Urothelium cell line (cell line): ENCODE measurements at places on chromosomes 11 and 22.

DNA sequence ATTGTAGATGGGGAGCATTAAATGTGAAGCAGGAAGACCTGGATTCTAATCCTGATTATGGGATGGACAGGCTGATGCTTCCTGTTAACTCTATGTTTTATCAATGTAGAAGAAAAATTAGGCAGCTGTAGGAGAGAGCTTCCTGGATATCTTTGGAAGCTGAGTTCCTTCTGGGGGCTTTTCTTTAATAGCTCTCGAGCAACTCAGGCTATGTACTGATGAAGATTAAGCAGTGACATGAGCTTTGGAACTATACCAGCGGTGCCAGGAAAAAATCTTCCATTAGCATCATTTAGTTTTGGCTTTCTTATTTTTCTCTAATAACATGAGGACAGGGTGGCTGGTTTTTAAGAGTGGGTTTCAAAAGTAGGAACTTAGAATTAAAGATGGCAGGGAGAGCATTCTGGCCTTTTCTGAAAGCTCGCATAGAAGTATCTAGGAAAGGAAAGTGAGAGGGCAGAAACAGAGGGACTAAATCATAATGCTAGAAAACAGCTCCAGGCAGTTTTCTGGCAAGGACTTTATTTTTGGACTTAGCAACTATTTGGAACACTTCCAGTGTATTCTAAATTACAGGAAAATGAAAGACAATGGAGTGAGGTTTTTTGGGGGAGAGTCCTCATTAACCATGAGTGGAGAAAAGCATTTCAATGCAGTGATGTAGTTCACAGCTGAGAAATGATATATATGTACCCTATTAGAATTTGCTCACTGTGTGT lies 69.2 kb upstream of the RRM1 start:
- DNase-seq = no peak

DNA sequence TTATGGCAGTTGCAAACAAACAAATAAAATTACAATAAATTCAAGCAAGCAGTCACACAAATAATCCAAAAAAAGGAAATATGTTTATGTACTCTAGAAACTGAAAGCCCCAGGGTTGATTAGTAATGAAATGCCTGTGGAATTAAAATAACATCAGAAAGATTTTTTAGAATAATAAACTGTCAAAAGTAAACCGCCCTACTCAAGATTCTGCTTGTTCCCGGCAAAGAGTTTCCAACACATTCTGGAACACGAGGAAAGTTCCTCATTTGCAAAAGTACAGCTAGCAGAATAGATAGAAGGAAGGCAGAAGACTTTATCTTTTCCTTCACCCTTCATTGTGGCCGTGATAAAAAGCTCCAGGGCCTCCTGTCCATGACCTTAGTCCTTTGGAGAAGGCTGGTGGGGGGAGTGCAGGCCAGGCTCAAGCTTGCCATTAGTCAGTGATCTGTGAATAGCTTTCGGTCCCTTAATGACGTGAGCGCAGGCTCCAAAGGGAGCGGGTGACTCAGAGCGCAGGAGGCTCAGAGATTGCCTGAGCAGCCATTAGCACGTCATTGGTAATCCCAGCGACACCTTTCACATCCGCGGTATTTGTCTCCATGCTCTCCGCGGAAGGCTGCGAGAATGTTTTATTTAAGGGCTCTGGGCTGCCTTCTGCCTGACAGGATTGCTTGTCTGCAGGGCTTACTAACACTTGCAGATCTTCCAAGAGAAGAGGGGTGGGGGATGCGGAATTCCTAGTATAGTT lies 458.3 kb downstream of the METTL15 start:
- peak; percentile 75 for DNase-seq

DNA sequence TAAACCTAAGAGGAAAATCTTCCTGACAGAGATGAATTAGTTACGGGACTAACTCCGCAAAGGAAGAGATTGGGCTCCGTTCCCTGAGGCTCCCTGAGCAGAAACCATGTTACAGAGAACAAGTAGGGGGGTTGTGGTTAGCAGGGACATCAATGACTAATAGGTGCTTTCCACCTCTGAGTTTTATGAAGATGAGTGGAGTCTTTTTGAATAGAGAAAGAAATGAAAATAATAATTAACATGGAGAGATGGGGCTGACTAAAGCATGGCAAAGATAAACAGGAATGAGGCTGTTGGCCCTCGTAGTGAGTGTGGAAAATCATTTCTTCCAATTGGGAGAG lies 47.5 kb upstream of the PICALM start:
- peak; percentile 63 for DNase-seq

GRCh38 chr11:67317888-67318555 lies 14.7 kb downstream of the SSH3 start:
- no peak for DNase-seq

DNA sequence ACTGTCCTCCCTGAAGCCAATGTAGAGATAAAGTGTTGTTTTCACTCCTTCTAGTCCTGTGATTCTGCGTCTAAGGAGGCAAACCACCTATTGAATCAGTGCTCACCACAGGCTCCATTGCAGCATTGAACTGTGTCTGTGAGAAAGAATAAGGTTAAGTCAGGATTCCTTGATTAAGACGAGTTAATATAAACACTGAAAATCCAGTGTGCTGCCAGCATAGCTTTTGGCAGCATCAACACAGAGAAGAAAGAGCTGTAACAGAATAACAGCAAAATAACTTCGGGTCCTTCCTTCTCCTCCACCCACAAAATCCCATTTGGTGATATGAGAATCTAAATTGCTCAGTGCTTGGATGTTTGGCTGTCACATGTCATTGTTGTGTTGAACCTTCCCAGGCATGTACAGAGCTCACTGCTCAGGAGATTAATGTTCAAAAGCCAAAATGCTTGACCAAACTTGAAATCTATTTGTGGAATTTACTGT lies 185.2 kb upstream of the DDI1 start:
- DNase-seq = no peak

DNA sequence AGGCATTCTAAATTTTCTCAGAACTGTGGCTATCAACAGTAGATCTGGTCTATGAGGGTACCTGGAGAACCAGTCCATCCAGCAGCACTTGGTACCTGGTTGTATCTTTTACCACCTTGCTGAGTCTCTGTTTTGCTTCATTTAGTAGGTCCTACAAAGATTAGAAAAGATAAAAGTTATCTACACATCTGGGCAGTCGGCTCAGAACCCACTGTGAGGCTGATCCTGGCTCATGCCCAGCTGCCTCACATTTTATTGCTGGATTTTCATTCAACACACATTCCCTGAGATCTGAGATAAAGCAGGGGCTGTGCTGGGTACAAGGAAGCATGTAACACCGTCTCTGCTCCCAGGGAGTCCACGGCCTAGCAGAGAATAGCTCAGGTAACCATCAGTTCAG lies 27.5 kb downstream of the ATP6V1E1 start:
- no peak for DNase-seq

GRCh38 chr11:124970925-124971324 lies 16.9 kb downstream of the CCDC15 start:
- no peak for DNase-seq

- DNase-seq = peak; percentile 48
Observed at GRCh38 chr11:93895106-93895862, 44.9 kb upstream of the VSTM5 start.

DNA sequence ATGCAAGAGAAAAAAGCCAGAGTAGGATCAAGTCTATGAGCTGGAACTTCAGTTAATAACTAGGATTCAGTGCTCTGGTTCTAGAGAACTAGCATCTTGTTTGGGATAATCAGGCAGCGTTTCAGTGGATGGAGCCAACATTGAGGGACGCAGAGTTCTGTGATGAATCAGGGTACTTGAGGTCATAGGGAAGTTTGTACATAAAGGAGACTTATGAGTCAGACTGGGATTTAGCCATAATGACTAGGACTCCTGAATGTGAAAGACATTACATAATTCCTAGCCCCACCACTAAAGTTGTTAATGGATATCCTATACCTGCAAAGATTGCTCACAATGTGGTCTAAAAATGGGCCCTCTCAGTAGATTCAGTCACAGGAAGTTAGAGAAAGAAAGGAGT lies 6.8 kb downstream of the SLN start:
- peak; percentile 81 for DNase-seq

DNA sequence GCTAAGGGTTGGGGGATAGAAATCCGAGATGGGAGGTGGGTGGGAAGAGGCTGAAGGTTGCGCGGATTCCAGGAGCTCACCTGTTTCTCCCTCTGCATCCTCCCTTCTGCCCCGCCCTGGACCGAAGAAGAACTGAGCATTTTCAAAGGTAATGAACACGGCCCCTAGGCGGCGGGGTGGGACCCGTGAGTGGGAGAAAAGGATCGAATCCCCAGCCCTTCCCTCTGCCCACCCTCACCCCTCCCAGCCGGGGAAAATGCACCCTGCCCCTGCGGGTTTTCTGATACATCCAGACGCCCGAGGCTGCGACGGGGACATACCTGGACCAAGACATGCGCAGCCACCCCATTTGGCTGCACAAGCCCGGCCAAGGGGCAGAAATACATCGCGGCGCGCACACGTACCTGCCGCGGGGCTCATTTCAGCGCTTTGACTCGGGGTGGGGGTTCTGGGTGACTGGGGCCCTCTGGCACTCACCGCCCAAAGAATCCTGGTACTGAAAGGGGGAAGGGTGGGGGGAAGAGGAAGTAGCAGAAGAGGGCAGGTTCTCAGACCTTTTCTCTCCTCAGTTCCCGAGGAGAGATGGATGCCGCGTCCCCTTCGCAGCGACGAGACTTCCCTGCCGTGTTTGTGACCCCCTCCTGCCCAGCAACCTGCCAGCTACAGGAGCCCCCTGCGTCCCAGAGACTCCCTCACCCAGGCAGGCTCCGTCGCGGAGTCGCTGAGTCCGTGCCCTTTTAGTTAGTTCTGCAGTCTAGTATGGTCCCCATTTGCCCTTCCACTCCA lies 6.0 kb downstream of the VSIG2 start:
- peak; percentile 33 for DNase-seq

- DNase-seq = no peak
Observed at GRCh38 chr11:72012091-72012630, 13.5 kb downstream of the IL18BP start.

GRCh38 chr11:76653674-76654284 lies 16.8 kb downstream of the LRRC32 start:
- DNase-seq = no peak
